Breast epithelium (tissue), 4 donors: ENCODE measurements at places on chromosomes 7 and 10. TPM values are rescaled to one million over a fixed set of nuclear protein-coding genes. Genes with fewer than 3 reads are reported as not detected.

The MINPP1 gene
- 18.7 TPM for total RNA-seq

The OR6V1 gene
- total RNA-seq, result not detected

DNA sequence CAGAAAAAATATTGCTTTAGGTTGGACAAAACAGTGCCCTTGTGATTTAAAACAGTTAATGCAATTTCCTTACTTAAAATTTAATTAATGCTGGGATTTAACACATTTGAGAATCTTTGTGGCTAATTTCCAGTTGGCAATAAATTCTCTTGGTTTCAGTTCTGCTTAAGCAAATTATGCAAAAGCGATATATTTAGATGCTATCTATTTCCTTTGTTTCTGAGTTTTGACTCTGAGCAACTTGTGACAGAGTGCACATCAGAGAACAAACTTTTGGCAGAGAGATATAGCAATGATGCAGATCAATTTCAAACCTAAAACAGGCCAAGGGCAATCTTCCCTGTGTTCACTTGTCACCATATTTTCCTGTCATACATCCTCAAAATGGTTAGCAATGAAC lies 933.6 kb upstream of the ZWINT start:
- H3K27me3 ChIP-seq, result no peaks in the 10 kb centered on the region
- no peaks in the 10 kb centered on the region for H3K4me1 ChIP-seq
- no peak overlapping the region for H3K4me3 ChIP-seq
- DNase-seq, result no peak

- H3K27me3 ChIP-seq, result no peaks in the 10 kb centered on the region
- no peaks in the 10 kb centered on the region for H3K4me1 ChIP-seq
- peak within 1 kb of the TSS; percentile 82 for H3K27ac ChIP-seq
- peak; percentile 36 for DNase-seq
- H3K4me3 ChIP-seq, result peak within 1 kb of the TSS; percentile 39
- no peaks in the 10 kb centered on the region for H3K36me3 ChIP-seq
Observed at GRCh38 chr10:132065491-132066105, at the start of gene JAKMIP3. Gene JAKMIP3, plus strand, starts transcription at chr10:132065946. Its CDS starts 38,863 bp downstream, at chr10:132104809.

DNA sequence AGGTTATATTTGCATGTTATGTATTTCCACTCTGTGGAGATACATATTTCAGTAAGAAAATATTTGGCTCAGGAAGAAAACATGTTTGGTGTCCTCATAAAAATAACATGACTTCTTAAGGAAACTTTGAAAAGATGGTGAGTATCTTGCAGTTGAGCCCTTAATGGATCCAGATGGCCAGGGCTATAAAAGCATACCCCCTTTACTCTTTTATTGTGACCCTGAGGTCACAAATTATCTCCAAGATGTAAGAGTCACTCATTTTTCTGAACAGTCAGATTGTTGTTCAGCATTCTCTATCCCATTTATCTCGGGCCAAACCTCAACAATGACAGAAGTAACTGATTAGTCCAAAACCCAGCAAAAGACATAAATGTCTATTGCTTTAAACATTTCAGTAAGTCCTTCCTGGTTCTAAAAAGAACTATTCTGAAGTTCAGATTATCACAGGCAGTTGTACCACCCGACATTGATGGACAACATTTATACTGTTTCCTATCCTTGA lies 539.4 kb downstream of the PARD3 start:
- H3K4me3 ChIP-seq, result no peak overlapping the region
- H3K27ac ChIP-seq, result no peak overlapping the region
- H3K4me1 ChIP-seq, result no peaks in the 10 kb centered on the region

The UPK3B gene
- total RNA-seq, result 77.9 TPM

The DPYSL4 gene
- total RNA-seq, result 2.3 TPM

DNA sequence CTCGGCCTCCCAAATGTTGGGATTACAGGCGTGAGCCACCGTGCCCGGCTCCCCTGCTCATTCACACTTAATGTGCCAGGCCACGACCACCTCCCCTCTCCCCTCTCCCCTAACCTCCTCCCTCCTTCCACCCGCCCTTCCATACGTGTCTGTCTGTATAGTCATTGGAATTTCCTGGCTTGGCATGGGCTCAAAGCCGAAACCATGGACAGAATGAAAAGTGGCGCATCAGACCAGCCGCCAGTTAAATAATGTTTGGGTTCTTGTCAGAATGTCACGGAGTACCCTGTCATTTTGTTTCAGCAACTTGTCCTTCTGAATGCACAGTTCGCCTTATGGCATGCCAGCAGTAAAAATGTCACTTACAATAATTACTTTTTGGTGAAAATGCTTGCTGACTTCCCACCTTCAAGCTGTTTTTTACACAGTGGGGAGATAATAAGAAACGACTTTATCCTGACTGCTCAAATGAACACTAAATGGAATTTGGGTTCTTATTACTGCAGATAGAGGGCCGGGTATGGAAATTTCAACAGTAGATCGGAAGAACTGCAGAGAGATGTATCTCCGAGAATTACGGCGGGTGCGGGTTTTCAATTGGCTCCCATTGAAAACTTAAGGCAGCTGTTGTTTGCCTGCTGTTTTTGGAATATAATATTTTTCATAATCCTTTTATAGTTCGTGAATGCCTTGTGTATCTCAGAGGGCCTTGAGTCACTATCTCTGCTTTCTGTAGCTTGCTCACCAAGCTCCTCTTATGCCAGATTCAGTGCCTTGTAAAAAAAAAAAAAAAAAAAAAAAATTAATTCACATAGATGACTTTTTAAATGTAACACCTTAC lies 65.5 kb upstream of the SH2B2 start:
- no peaks in the 10 kb centered on the region for H3K27me3 ChIP-seq
- H3K4me3 ChIP-seq, result no peak overlapping the region
- H3K36me3 ChIP-seq, result no peaks in the 10 kb centered on the region
- no peaks in the 10 kb centered on the region for H3K4me1 ChIP-seq
- no peak overlapping the region for H3K27ac ChIP-seq

DNA sequence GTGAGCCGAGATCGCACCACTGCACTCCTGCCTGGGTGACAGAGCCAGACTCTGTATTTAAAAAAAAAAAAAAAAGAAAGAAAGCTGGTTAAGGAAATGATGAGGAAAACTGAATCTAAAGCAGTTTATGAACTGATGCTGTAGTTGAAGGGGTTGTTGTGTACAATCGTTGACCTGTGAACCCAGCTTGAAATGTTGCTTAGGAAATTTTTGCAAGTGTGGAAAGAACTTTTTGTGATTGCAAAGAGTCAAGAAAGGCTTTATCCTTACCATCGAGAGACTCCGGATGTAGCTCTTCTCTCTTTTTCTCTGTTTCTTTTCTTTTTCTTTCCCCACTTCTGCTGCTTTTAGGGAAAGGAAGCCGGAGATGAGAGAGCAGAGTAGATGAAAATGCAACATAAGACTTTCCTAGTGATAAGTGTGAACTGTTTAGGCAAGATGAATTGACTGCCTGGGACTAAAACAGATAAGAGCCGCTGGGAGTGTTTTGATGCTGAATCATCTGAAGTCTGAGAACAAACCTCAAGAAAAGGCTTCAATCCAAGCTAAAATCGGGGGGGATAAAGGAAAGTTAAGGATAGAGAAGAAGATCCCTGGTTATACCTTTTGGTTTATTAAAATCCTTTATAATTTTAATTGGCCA lies 69.0 kb downstream of the TAF3 start:
- H3K27ac ChIP-seq, result no peak overlapping the region
- no peaks in the 10 kb centered on the region for H3K36me3 ChIP-seq
- no peaks in the 10 kb centered on the region for H3K4me1 ChIP-seq

The ZRANB1 gene
- total RNA-seq, result 35.1 TPM

DNA sequence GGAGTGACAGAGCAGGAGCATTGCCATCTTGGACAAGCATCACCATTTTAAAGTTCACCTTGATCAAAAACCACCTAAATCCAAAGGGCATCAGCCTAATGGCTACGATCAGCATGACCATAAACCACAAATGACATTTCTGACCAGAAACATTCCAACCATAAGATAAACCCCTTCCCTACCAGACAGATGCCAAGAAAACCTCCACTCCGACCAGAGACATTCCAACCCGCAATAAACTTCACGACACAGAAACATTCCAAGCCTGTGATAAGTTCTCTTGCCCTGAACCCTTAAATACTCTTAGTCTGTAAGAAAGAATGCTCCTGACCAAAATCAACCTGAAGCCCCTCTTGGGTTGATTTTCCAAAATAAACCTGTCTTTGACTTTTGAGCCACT lies 606.9 kb downstream of the POM121L12 start:
- H3K4me1 ChIP-seq, result no peaks in the 10 kb centered on the region
- H3K36me3 ChIP-seq, result no peaks in the 10 kb centered on the region
- H3K27ac ChIP-seq, result no peak overlapping the region

The IDI2 gene
- total RNA-seq, result not detected

DNA sequence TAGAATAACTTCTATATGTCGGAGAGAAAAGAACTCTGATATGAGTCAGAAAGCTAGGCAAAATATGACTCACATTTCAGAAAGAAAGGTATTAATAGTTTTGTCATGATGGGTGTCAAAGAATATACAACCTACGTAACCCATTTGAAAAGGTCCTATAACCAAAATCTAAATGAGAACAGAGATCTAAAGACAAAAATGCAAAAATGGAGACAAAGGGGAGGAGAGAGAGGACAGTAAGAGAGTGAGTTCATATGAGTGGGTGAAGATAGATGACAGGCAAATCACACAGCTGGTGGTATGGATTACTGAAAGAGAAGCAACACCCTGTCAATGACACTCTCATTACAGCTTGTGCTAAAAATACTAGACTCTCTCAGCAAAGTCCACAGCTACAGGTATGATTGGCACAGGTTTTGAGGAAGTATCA lies 25.6 kb downstream of the ANKMY2 start:
- H3K4me1 ChIP-seq, result no peaks in the 10 kb centered on the region
- H3K36me3 ChIP-seq, result peaks cover 3% of the 10 kb centered on the region
- H3K27me3 ChIP-seq, result no peaks in the 10 kb centered on the region
- DNase-seq, result no peak
- H3K27ac ChIP-seq, result no peak overlapping the region
- H3K4me3 ChIP-seq, result no peak overlapping the region

DNA sequence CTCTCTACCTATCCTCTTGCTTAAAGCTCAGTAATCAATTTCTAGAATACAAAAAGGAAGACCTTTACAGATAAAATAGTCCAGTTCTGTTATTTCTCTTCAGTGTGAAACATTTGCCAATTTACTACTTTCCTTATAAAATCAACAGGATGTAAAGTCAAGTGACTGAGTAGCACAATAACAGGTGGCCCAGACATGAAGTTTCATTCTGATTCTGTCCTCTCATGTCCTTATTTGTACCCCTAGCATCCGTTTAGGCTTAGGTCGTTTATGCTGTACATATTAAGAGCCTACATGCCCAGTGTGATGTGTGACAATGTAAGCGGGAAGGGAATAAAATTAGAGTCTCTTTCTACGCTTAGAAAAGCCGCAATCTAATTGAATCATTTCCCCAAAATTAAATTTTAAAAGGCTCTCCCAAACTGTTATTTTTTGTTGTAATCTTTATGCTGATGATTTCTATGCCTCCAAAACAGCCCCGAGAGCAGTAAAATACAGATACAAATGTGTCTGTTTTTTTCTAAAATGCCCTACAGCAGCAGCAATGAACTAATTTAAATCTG lies 29.1 kb downstream of the EPC1 start:
- no peaks in the 10 kb centered on the region for H3K36me3 ChIP-seq
- H3K27me3 ChIP-seq, result no peaks in the 10 kb centered on the region
- peak overlapping the region; percentile 40 for H3K27ac ChIP-seq
- no peaks in the 10 kb centered on the region for H3K4me1 ChIP-seq
- DNase-seq, result no peak
- H3K4me3 ChIP-seq, result no peak overlapping the region

- no peak for DNase-seq
- no peak overlapping the region for H3K4me3 ChIP-seq
Observed at GRCh38 chr7:137873524-137873923, 26.8 kb upstream of the DGKI start.

- H3K27me3 ChIP-seq, result no peaks in the 10 kb centered on the region
- H3K36me3 ChIP-seq, result no peaks in the 10 kb centered on the region
- H3K4me3 ChIP-seq, result no peak overlapping the region
Observed at GRCh38 chr7:107725138-107725740, 18.7 kb upstream of the CBLL1 start.

- H3K27me3 ChIP-seq, result peaks cover 20% of the 10 kb centered on the region
- H3K36me3 ChIP-seq, result no peaks in the 10 kb centered on the region
Observed at GRCh38 chr10:103492655-103493261, 747 bp upstream of the NEURL1 start.

GRCh38 chr7:141003172-141004065 lies 11.3 kb downstream of the MRPS33 start:
- H3K36me3 ChIP-seq, result no peaks in the 10 kb centered on the region
- no peak overlapping the region for H3K27ac ChIP-seq

The IL6 gene
- total RNA-seq, result 55.3 TPM

The DDX50 gene
- 50.2 TPM for total RNA-seq

The CLDN4 gene
- total RNA-seq, result 379 TPM

The C10orf105 gene
- under 0.01 TPM for total RNA-seq

The TFAM gene
- total RNA-seq, result 15.8 TPM

The AMPH gene
- total RNA-seq, result 31.0 TPM

The PRPS1L1 gene
- total RNA-seq, result not detected

- no peaks in the 10 kb centered on the region for H3K4me1 ChIP-seq
- H3K27me3 ChIP-seq, result no peaks in the 10 kb centered on the region
- no peaks in the 10 kb centered on the region for H3K36me3 ChIP-seq
- no peak overlapping the region for H3K4me3 ChIP-seq
Observed at GRCh38 chr10:119119400-119119799, 15.5 kb downstream of the DENND10 start.

DNA sequence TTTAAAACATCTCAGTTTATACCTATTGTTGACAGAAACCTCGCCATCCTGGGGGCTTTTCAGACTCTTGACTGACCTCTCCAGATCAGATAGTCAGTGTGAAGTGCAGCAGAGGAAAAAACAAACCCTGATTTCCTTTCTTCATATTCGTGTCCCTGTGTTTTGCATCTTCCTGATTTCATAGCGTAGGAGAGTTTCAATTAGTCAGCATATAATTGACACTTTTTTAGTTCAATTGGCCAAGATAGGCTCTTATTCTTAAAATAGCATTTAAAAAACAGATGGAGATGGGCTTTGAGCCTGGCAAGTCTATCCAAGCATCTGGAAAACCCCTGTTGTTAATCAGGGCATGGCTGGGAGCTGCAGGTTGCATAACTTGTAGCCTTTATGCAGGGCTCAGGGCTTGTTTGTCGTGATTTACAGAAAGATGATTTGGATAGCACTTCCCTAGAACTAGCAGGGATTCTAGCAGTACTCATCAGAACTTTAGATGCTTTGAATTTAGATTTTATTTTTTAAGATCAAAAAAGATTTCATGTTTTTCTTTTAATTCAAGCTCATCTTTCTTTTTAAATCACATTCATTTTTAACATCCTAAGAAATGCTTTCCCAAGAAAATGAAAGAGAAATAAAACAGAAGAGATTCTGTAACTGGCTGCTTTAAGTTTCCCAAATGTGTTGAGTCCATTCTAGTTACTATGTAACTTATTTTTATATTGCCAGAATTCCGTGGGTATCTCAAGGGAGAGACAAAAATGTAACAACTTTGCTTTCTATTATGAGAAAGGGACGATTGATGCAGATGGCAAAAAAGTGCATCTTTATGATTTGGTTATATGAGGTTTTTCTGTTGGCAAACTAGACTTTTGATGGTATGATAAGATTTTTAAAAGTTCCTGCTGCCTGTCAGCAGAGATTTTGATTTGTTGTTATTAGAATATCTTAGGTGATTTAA lies 270.8 kb upstream of the FZD8 start:
- no peak for DNase-seq
- no peaks in the 10 kb centered on the region for H3K36me3 ChIP-seq
- H3K27me3 ChIP-seq, result no peaks in the 10 kb centered on the region
- no peak overlapping the region for H3K4me3 ChIP-seq
- no peak overlapping the region for H3K27ac ChIP-seq

- H3K4me1 ChIP-seq, result no peaks in the 10 kb centered on the region
- H3K27ac ChIP-seq, result no peak overlapping the region
- no peaks in the 10 kb centered on the region for H3K27me3 ChIP-seq
- no peaks in the 10 kb centered on the region for H3K36me3 ChIP-seq
Observed at GRCh38 chr10:17290226-17290625, 62.2 kb downstream of the VIM start.

GRCh38 chr7:135774284-135774683 lies 25.7 kb upstream of the FAM180A start:
- no peak overlapping the region for H3K4me3 ChIP-seq
- no peak overlapping the region for H3K27ac ChIP-seq
- peak; percentile 45 for DNase-seq
- no peaks in the 10 kb centered on the region for H3K36me3 ChIP-seq

The PHF14 gene
- 42.6 TPM for total RNA-seq
